ENCODE measurements at places on chromosomes 12 and 14.

GRCh38 chr14:66197276-66197675, 288.9 kb upstream of the CCDC196 start:
- DNase-seq, result no peak

GRCh38 chr12:29204521-29204920, 55.4 kb downstream of the FAR2 start:
- DNase-seq, result no peak

DNA sequence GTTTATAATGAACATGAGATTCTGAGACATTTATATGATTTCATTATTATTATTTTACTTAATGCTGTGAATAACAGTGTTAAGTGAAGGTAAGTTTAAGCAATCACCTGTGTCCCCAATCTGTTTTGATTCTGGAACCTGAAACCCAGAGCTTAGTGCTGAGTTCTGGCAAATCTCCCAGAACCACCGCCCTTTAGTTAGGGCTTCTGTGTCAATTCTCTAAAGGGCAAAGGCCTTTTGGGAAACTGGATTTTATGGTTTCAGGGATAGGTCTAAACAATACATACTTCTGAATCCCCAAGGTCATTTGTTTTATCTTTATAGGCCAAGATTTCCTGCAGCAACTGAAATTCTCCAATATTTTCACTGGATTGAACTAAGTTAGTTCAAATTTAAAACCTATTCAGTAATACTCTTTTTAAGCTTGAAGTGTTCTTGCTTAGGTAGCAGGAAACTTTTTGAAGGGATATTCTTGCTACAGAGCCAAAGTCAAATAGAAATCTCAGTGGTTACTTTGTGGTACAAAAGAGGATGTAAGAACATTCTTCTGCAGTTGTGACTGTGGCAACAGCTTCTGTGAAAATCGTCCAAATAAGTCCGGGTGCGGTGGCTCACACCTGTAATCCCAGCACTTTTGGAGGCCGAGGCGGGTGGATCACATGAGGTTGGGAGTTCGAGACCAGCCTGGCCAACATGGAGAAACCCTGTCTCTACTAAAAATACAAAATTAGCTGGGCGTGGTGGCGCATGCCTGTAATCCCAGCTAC, 10.0 kb upstream of the PKP2 start:
- peak; percentile 62 for DNase-seq

- no peak for DNase-seq
These were observed 27.6 kb downstream of the ETV6 start for GRCh38 chr12:11677093-11677492.

GRCh38 chr14:76419399-76419798, 43.5 kb downstream of the ESRRB start:
- DNase-seq, result no peak

DNA sequence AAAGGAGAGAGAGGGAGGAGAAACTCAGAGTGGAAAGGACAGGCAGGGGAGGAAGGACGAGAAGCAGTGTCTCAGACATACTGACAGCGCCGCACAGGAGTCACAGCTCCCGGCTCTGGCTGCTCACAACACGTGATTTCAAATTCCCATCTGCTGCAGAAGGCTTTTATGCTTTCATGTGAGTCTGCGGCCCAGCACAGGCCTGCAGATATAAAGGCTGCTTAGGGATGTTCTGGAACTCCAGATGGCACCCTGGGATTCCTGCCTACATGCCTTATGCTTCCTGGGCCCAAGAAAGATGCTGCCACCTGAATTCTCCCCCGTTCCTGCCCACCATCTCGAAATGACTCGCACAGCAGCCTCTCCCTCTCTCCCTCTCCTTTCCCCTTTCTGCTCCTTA, 89.6 kb downstream of the NUAK1 start:
- DNase-seq, result no peak

DNA sequence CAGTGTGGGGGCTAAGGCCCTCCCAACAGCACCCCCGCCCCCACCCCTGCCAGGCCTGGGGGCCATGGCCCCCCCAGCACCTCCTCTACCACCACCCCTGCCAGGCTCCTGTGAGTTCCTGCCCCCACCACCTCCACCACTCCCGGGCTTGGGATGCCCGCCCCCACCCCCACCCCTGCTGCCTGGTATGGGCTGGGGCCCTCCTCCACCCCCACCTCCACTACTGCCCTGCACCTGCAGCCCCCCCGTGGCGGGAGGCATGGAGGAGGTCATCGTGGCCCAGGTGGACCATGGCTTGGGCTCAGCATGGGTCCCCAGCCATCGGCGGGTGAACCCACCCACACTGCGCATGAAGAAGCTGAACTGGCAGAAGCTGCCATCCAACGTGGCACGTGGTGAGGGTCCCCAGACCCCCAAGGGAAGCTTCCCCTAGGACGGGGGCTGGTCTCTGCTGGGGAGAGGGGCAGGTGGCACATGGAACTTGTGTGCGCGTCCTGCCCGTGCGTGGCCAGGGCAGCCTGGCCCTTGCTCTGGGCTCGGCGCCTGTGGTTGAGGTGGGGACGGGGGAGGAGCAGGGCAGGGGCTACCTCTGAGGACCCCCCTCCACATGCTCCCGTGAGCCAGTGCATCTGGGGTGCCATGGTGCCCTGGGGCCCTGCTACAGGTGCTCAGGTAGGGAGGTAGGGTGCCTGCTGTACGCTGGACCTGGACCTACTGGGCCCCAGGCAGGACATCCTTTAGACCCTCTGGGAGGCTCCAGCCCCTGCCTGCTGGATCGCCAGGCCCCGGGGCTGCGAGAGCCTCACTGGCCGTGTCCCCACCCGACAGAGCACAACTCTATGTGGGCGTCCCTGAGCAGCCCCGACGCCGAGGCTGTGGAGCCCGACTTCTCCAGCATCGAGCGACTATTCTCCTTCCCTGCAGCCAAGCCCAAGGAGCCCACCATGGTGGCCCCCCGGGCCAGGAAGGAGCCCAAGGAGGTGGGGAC, 16.1 kb upstream of the ADSS1 start:
- DNase-seq, result no peak

GRCh38 chr14:64369201-64369600, 19.0 kb upstream of the MTHFD1 start:
- DNase-seq, result no peak

DNA sequence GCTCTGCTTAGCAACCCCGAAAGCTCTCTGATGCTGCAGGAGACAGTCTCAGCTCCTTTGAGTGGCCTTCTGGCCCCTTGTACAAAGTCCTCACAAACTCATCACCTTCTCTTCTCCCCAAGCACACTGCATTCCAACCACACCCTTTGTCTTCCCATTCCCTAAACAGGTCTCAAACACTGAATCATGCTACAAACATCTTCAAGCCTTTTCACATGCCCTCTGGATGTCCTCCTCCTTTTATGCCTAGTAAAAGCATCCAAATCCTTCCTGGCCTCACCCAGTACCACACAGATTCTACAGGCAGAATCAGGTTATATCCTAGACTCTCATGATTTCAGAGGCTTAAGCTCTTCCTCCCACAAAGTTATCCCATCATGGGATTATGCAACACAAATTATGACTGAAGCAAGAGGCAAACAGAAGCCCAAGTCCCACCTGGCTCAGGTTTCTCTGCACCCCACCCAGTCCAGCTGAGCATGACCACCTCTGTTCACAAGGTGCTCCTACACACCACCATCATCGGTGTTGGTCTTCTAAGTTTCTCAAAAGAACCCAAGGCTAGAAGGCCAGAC, 61.4 kb upstream of the PCED1B start:
- DNase-seq, result no peak

GRCh38 chr12:71164166-71164565, 6.4 kb upstream of the TSPAN8 start:
- DNase-seq, result no peak

- no peak for DNase-seq
These were observed 49.0 kb downstream of the CACNA1C start for GRCh38 chr12:2101771-2102170.

DNA sequence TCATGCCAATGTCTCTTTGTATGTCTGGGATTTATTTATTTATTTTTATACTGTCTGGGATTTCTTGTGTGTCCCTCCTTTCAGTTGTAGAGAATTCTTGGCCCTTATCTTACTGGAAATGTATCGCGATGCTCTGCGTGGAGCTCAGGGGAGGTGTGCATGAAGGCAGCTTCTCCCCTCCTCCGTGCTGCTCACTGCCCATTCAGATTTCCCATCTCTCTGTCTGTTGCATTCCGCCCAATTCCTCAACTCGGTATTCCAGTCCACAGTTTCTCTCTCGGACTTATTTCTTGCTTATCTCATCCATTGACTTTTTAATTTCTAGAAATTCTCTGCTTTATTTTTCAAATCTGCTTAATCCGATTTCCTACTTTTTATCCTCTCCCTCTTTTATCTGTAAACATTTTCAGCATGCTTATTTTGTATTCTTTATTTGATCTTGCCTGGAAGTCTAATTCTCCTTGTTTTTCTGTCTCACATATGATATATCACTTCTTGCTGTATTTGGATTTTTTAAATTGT, 93.2 kb downstream of the FBXW8 start:
- DNase-seq, result no peak

DNA sequence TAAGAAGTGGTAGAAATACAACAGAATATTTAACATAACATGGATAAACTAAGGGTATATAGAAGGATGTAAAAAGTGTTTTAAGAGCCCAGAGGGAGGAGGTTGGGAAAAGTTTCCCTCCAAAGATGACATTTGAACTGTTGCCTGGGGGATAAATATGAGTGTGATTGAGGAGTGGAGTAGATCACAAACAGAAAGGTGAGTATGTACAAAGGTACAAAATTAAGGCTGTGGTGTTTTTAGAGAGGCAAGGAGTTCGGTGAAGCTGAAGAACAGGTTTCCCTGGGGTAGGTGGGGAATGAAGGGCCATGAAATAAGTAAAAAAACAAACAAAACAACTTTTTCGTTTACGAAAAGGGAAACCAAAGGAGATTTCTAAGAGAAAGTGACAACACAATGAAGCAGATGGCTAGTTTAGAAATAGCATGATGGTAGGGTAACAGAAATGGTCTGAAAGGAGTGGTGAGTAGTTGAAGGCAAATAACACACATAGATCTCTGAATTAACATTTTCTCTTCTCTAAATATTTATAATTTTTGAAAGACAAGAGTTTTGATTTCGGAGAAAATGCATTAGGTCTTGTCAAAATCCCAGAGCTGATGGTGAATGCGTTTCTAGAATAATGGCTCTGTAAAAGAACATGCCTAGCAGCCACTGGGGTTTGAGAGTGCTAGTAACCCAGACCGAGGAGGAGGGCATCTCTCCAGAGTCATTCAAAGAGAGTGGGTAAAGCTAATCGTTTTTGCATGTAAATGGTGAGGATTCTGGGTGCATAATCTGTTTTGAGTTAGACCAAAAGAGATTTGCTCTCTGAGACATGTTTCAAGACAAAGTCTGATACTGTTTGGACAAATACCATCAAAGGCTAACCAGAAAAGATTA, 240.4 kb upstream of the DCN start:
- DNase-seq, result no peak

GRCh38 chr12:105020241-105020962, 34.3 kb downstream of the NOPCHAP1 start:
- peak; percentile 80 for DNase-seq

DNA sequence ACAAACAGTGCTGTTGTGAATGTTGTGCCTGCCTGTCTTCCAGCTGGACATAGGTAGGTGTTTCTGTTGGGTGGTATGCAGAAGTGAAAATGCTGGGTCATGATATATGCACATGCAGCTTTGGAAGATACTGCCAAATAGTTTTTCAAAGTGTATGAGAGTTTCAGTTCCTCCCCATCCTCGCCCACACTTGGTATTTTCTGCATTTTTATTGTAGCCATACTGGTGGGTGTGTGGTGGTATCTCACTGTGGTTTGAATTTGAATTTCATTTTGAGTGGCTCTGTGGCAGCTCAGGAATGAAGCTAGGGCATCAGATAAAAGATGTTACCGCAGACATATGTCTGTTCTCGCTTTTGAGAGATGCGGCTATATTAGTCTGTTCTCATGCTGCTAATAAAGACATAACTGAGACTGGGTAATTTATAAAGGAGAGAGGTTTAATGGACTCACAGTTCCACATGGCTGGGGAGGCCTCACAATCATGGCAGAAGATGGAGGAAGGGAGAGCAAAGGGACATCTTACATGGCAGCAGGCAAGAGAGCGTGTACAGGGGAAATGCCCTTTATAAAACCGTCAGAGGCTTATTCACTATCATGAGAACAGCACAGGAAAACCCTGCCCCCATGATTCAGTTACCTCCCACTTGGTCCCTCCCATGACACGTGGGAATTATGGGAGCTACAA, 183.1 kb downstream of the CAND1 start:
- DNase-seq, result no peak

DNA sequence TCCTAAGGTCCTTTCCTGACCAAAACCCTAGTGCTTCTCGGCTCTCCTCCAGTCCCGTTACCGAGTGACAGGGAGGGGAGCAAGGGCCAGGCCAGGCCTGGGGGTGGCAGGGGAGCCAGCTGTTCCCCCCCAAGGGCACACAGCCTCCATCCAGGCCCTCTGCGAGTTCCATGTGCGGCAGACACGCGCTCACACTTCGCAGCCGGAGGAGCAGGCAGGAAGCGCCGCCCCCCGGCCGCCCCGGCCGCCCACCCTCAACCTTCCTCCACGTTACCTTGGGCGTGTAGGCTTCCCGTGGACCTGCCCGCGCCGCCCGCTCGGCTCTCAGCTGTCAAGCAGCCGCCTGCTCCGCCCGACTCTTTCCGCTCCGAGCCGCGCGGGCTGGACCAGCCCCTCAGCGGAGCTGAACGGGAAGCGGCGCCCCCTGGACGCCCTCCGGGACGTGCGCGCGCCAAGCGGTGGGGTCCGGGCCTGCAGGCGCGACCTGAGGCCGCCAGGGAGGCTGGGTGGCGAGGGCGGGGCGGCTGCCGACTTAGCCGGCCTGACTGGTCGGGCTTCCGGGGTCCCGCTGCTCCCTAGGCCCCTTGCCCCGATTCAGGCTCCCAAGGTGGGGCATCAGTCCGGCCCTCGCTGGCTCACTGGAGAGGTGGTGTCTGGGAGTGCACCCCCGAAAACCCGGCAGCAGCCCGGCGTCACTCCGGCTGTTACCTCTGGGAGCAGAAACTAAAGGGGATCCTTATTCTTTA, at the start of gene CRACR2A:
TSS of gene CRACR2A (minus strand) at position 369 of the 746 bp plus-strand sequence. CDS start 56,110 bp downstream, outside the sequence.
- peak; percentile 46 for DNase-seq

GRCh38 chr12:104280717-104281458, 22.7 kb upstream of the EID3 start:
- no peak for DNase-seq
